ENCODE measurements at places on chromosomes 1 and 21.

GRCh38 chr1:50808296-50808695 is 151.8 kb downstream of the FAF1 start:
- no peak for DNase-seq

DNA sequence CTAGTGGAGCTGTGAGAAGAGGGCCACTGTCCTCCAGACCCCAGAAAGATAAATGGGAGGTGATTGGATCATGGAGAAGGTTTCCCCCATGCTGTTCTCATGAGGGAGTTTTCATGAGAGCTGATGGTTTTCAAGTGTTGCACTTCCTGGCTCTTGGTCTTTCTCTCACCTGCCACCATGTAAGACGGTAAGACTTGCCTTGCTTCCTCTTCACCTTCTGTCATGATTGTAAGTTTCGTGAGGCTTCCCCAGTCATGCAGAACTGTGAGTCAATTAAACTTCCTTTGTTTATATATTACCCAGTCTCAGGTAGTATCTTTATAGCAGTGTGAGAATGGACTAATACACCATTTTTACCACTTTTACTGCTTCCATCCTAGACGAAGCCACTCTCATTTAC is 27.6 kb downstream of the GPR88 start:
- no peak for DNase-seq

GRCh38 chr1:175088525-175088951 is 20.9 kb downstream of the TNN start:
- no peak for DNase-seq

DNA sequence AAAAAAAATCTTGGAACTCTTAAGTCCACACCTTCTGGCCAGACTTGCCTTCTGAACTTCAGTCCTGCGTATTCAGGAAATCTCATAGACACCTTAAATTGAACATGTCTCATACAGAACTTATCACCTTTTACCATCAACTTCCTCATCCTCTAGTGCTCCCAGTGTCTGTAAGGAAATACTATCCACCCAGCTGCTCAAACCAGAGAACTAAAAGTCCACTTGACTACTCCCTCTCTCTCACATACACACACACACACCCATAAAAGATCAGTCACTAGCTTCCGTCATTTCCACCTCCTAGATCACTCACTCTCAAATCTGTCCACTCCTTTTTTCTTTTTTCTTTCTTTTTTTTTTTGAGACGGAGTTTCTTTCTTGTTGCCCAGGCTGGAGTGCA is 10.9 kb upstream of the CAP1 start:
- no peak for DNase-seq

GRCh38 chr21:37367336-37367702 is 746 bp downstream of the DYRK1A start:
- DNase-seq, result no peak

DNA sequence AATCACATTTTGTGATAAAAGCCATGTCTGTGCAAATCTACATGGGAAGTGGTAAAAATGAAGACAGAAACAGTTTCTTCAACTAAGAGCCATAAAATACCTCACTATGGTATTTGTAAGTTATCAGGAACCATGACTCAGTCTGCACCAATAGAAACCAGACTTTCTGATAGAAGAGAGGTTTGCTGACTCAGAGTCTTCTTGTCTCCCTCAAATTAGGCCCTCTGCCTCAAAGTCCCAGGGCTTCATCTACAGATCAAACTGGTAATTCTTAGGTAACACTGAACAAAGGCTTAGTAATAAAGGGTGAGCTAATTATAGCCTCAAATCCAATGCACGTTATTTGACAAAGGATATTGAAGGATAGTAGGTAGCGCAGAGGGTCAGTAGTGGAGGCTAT is 30.9 kb upstream of the SSX2IP start:
- DNase-seq, result no peak

DNA sequence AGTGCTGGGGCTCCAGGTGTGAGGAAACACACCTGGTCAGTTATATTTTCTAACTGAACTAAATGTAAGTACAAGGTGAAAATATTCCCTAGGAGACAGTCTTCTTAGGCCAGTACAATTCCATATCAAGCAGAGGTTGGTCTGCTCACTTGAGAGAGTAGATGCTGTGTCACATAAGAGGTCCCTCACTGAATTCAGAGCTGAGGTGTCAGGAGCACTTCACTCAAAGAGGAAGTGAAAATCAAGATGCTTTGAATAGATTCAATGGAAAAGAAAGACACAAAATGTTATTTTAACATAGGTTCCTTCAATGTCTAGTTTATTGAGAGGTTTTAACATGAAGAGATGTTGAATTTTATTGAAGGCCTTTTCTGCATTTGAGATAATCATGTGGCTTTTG is 4.3 kb upstream of the FCRL3 start:
- DNase-seq, result no peak

DNA sequence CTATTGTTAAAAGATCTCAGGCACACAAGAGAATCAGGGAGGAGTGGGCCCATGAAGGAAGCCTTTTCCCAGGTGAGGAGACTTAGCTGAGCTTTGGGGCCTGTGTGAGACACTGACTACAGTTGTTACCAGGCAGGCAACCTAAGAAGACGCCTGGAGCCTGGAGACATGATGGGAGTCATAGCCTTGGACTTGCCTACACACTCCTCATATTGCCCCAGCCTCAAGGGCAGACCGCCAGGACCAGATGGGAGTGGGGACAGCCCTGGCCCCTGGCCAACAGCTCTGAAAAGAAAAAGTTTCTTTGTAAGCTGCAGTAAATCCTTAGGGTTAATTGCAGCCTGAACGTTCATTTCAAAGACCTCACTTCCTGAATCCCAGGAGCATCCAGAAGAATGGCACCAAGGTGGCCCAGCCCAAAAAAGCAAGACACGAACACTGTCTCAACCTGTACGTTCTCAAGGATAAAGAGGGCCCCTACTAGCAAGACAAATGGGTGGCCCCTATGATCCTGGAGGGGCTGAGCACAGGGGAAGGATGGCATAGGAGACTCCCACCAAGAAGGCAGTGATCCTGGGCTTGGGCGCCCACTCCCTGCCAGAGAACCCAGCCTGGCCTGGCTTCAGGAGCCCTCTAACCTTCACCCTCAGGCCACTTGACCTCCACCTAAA is 33.2 kb upstream of the BTG2 start:
- DNase-seq, result no peak

DNA sequence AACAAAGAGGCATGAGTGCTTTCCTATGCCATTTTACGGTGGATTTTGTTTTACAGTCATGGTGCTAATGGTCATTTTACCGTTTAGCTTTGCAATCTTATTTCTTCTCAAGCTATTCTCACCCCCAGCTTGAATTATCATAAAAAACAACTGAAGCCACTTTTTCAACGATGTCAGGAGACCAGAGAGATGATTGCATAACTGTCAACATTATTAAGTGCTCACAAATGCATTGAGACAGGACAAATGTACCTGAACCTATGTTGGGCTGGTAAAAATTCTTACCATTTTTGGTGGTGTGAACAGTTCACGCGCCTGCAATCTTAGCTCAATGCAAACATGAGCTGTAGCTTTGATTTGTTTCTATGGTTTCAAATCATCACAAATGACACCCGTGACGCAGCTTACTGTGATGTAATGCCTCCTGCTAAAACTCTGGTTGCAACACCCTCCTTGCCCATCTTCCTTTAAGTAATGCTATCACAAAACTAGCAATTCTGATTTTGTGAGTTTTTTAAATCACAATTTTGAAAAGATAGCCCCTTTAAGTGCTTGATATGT is 104.4 kb downstream of the UCHL5 start:
- no peak for DNase-seq

GRCh38 chr1:233738396-233738795 is 124.5 kb downstream of the KCNK1 start:
- DNase-seq, result no peak
